NCI-H187 (cell line): ENCODE measurements at places on chromosomes 7 and 10.

DNA sequence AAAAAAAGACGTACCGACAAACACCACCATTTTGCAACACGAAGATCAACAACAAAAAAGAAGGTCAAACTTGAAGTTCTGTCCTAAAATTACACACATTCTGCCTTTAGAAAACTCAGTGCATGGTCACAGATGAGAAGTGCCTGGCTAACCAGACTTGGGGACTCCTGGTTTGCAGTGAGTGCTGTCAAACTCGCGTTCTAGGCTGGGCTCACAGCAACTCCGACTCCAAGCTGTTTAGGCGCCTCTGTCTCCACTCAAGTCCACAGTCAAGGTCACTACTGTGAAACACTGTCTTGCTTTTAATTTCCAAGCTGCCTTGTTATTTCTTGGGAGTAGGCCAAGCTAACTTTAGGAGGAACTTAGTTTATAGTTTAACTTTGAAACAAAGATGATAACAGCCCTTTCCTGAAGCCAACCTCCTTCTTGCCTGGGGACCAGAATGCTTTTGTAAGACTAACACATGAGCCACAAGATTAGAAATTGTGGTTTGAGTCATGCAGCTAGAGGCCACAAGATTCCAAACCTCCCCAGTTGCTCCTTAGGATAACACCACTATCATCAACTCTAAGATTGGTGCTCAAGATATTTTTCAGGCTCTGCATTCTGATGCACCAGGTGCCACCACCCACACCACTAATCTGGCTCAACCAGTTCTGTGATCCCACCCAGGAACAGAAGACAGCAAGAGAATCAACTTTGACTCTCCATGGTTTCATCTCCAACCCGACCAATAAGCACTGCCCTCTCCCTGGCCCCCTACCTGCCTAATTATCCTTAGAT, 1.1 kb upstream of the DNAAF5 start:
- DNase-seq, result no peak

- DNase-seq, result no peak
These were observed 100.0 kb upstream of the MINDY3 start for GRCh38 chr10:15960277-15960676.

- no peak for DNase-seq
These were observed 226.8 kb downstream of the CDC14C start for GRCh38 chr7:49151146-49151545.

DNA sequence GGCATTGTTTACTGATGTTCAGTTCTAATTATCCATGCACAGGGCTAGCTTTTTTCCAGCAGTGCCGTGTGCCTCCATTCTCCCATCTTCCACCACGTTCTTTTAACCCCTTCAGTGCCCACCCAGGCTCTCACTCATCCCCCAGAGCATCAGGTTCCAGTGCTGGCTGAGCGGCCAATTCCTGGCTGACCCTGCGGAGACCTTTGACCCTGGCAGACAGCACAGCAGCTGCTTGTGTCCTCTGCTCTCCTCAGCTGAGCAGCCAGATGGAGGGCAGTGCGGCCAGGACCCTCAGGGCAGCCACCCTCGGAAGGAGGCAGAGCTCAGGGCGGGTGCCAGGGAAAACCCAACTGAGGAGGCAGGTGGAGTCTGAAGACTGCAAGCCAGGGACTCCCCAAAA, 48.4 kb downstream of the ZNF503 start:
- DNase-seq, result no peak

DNA sequence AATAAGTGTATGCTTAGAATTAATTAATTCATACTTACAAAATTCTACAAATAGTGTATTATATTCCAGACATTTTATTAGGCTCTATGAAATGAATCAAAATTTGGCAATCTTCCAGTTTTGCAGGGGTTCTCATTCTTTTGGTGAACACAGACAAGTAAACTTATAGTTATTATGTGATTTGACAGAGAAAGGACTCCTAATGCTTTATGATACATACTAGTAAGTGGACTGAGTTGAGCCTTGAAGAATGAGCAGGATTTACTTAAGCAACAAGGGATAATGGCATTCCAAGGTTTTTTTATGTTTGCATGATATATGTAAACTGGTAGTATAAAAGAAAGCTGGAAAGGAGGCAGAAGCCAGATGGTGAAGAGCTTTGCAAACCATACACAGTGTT, 145.7 kb upstream of the FERD3L start:
- no peak for DNase-seq
